ENCODE measurements at places on chromosomes 16 and 17.

DNA sequence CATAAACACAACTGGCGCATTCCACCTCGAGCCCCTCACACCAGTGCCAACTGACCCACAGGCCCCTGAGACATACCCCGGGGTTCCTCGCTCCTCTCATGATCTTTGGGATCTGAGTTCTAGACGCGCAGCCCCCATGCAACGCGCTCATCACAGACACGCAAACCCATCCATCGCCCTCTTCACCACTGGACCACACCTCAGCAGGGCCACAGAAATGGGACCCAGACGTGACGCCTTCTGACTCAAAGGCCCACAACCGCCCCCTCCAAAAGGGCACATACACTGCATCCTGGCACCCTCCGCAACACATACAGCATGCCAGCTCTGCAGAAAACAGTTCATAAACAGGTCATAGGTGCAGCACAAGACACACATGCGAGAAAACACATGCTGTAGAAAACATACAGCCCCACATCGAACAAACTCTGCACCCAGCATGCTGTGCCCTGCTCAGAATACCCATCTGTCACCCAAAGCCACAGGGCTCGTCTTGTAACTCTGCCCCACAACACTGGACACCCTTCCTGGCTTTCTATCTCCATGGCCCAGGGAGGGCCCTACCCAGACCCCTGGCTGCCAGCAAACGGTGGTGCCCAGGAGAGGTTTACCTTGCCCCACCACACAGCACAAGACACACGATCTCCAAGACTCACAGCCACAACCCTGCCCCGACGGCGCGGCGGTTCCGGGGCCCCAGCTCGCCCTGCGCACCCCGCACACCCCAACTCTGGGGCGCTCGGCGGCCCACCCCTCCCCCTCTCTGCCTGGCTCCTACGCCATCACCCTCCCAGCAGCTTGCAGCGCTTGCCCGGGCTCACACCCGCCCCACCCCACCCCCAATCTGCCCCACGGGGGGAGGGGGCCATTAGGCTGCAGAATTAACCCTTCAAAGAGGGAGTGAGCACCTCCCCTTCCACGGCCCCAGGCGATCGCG is 887 bp downstream of the ZBTB4 start:
- peak; percentile 67 for DNase-seq

GRCh38 chr16:15483857-15484256 is 49.5 kb downstream of the BMERB1 start:
- DNase-seq: no peak

- no peak for DNase-seq
These were observed 4.6 kb downstream of the ITGA2B start for GRCh38 chr17:44384823-44385286.

GRCh38 chr17:31466096-31466760 is 74.8 kb downstream of the RAB11FIP4 start:
- peak; percentile 74 for DNase-seq

- DNase-seq: no peak
These were observed at the start of gene CYTH1 for GRCh38 chr17:78781893-78782304. CYTH1 (minus strand) TSS chr17:78782273; CDS start chr17:78782223, 50 bp downstream.

DNA sequence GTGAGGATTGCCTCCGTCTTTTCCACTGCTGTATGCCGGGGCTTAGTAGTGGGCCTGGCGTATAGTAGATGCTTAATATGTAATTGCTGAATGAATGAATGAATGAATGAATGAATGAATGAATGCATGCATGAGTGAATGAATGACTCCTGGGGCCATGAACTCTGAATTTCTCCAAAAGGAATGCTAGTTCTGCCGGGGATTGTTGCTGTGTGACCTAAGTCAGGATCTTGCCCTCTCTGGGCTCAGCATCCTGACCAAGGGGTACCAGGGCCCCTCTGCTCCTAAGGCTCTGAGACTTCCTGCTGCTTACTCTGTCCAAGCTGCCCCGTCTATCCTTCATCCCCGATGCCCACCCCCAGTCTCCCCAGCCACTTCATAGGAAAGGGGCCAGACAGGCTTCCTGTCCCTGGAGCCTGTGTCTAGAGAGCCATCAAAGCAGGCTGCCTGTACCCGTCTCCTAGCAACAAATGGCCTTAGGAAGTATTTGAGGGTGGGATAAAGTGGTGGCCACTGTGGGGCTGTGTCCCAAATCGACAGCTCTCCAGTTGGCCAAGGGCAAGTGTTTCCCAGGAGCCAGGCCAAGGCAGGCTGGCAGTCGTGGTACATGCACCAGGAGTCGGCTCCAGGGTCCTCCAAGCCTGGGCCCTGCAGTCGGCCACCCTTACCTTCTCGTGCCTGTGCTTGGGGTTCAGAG is 11.6 kb upstream of the MPRIP start:
- DNase-seq: no peak

DNA sequence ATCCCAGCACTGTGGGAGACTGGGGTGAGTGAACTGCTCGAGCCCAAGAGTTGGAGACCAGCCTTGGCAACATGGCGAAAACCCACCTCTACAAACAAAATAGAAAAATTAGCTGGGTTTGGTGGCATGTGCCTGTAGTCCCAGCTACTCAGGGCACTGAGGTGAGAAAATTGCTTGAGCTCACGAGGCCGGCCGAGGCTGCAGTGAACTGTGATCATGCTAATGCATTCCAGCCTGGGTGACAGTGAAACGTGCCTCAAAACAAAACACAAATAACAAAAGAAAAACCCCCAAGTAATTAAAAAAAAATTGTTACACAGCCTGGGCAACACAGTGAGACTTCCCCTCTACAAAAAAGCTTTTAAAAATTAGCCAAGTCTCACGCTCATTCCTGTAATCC is 5.0 kb downstream of the CCDC47 start:
- no peak for DNase-seq

GRCh38 chr17:7580604-7581575 is 1.5 kb downstream of the CD68 start:
- peak; percentile 3 for DNase-seq

- DNase-seq: no peak
These were observed 5.7 kb upstream of the B9D1 start for GRCh38 chr17:19368229-19368628.

DNA sequence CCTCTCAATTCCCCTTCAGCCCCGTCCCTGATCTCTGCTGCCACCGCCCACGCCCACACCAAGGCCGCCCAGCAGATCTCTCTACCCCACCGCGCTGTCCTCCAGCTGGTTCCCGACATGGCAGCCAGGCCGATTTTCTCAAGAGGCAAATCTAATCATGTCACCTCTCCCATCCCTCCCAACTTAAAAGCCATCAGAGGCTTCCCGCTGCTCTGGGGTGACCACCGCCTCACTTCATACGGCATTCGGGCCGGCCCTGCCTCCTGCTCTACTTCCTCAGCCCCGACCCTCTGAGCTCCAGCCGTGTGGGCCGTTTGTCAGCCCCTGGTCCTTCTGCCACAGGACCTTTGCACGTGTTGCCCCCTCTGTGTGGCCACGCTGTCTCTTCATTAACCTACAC is 63.2 kb downstream of the RPH3AL start:
- DNase-seq: no peak

DNA sequence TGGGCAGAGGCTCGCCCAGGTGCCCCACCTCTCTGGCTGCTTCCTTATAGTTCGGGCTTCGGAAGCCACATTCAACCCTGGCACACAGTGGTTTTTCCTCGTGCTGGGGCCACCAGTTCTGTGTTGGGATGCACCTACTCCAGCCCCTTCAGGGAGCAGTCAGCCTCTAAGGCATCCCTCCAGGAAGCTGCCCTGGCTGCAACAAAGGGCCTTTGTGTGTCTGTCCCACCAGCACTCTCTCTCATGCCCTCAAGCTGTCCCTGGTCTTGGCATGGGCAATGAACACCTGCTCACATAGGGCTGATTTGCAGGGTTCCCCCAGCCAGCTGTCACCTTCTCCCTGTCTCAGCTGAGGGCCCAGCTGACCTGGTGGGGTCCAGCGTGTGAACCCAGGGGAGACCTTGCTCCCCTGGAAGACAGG is 754 bp upstream of the NOXO1 start:
- DNase-seq: peak; percentile 57

DNA sequence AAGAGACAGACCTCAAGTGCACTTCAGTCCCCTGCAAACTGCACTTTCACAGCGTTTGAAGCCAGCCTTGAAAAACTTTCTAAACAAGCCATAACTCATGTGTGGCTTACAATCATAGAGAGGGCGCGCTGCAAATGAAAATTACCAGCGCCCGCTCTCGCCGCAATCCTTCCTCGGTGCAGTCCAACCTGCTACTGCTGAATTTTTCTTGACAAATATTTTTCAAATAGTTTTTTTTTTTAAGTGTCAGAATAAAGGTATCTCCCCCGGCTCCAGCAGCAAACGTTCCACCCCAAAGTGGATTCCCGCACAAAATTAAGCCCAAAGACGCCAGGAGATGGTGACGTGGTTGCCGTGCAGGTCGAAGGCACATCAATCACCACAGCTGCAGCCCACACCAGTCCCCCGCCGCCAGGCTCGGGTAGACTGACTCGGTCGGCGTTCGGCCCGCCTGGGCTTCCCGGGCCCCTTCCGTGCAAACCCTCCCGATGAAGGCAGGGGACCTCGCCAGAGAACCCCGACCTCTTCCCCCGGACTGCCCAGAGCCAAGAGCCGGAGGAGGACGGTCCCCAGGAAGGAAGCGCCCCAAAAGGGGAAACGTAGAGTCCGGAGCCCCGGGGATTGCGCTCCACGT is 630 bp downstream of the GRB2 start:
- peak; percentile 54 for DNase-seq

- no peak for DNase-seq
These were observed 315.4 kb upstream of the TBX2 start for GRCh38 chr17:61084260-61084659.

- no peak for DNase-seq
These were observed 333 bp downstream of the MAFG start for GRCh38 chr17:81927152-81927652.

DNA sequence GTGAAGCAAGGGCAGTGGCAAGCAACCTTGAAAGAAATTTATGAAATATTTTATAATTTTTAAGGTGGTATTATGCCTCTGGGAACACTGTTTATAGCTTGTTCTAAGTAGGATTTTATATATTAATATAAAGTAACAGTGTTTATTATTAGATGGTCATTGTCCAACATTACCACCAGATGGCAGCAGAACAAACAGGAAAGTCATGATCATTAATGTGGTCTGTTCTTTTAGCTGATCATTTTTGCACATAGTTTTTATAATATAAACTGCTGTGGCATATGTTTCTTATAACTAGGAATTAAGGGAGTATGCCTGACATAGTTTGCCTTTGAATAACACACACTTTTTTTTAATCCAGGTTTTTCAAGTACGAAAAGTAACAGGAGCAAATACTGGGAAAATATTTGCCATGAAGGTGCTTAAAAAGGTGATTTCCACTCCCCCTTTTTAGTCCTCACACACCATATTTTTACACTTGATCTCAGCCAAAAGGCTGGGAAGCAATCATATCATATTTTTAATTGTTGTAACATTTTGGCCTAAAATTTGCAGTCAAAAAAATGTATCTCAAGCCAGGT is 21.4 kb downstream of the RPS6KB1 start:
- DNase-seq: no peak

- no peak for DNase-seq
These were observed 8.8 kb downstream of the MSLN start for GRCh38 chr16:769184-769784.

- no peak for DNase-seq
These were observed 5.4 kb downstream of the VASN start for GRCh38 chr16:4376893-4377572.

- DNase-seq: no peak
These were observed 330.2 kb downstream of the GRIN2A start for GRCh38 chr16:9852003-9852402.

DNA sequence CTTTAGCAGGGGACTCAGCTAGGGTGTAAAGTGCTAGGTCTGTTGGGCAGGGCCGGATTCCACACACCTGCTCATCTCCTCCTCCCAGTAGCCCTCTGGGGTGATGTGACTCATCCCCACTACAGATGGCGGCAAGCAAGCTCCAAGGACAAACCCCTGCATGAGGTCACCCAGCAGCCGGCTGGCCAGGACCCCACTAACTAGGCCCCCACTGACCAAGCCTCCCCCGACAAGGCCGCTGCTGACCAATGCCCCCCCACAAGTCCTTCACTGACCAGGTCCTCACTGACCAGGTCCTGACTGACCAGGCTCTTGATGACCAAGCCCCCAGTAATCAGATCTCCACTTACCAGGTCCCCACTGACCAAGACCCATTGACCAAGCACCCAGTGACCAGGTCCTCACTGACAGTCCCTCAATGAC is 36.7 kb downstream of the TNFRSF13B start:
- DNase-seq: no peak

GRCh38 chr17:50458701-50459676 is 9.7 kb downstream of the CHAD start:
- no peak for DNase-seq

- no peak for DNase-seq
These were observed 42.2 kb upstream of the CNTNAP4 start for GRCh38 chr16:76235025-76235424.

DNA sequence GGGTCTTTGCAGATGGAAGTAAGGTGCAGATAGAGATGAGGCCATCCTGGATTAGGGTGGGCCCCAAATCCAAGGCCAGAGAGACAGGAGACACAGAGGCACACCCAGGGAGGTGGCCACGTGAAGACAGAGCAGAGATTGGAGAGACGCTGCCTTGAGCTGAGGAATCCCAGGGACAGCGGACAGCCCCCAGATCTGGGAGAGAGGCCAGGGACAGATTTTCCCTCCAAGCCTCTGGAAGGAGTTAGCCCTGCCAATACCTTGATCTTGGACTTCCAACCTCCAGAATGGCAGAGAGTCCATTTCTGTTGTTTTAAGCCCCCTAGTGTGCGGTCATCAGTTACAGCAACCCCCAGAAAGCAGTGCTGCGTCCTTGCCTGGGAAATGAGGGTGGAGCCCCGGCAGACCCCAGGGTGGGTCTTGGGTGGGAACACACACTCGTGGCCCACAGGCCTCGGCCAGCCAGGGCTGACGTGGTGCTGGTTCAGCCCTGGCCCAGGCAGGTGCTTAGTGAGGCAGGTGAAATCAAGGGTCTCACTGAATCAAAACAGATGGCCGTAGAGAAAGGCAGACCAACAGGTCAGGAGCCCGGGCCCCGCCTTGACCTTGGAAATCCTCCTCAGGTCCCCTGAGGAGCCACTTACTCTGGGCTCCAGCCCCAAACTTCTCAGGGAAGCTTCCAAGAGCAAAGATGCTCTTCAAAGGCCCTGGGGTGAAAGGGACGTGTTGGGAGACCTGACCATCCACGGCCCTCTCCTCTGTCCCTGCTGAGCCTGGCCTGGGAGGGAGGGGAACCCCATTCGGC is 169.3 kb downstream of the RBFOX3 start:
- DNase-seq: no peak

DNA sequence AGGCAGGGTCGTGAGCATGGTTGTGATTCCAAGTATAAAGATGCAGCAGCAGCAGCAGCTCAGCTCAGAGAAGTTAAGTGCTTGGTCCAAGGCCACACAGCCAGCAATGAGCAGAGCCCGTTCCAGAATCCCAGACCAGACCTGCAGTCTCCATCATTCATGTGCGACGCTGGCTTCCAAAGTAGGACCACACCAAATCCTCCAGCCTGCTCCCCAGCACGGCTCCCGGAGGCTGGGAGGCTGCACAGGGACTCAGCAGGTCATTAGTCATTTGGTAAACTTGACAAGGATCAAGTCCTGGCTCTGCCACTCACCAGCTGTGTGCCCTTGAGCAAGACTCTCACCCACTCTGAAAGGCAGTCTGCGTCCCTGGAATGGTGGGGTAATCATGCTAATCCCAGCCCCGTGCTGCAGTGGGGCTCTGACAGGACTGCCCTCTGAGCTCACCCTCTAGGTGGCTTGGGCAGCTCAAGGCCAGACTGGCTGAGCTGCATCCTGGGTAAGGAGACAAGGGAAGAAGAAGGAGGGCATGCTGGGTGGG is 95.1 kb upstream of the TMEM132E start:
- DNase-seq: no peak

GRCh38 chr17:192666-193425 is 11.4 kb upstream of the DOC2B start:
- no peak for DNase-seq

- DNase-seq: peak; percentile 50
These were observed 563.9 kb downstream of the TOX3 start for GRCh38 chr16:51982715-51983680.
